Activated T-cell treated with anti-CD3 and anti-CD28 coated beads, Interleukin-2, amount 50 U/mL, for 4 hours (primary cell): ENCODE measurements at places on chromosomes 4 and X.

- no peak for DNase-seq
Measured at GRCh38 chr4:41991916-41992767, 1.8 kb downstream of the SLC30A9 start.

DNA sequence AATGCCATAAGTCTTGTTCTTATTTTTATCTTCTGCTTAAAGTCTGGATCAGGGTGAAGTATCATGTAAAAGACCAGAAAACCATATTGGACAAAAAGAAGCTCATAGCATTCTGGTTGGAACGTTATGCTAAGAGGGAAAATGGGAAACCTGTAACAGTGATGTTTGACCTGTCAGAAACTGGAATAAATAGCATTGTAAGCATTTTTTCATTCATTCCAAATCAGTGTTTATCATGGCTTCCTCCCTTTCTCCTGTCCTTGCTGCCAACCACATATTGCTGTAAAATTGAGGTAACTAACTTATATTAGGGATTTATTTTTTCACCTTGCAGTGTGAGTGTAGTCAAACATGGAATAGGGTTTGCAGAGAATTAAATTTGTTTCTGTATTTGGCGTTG is 23.8 kb downstream of the MOSPD2 start:
- no peak for DNase-seq

DNA sequence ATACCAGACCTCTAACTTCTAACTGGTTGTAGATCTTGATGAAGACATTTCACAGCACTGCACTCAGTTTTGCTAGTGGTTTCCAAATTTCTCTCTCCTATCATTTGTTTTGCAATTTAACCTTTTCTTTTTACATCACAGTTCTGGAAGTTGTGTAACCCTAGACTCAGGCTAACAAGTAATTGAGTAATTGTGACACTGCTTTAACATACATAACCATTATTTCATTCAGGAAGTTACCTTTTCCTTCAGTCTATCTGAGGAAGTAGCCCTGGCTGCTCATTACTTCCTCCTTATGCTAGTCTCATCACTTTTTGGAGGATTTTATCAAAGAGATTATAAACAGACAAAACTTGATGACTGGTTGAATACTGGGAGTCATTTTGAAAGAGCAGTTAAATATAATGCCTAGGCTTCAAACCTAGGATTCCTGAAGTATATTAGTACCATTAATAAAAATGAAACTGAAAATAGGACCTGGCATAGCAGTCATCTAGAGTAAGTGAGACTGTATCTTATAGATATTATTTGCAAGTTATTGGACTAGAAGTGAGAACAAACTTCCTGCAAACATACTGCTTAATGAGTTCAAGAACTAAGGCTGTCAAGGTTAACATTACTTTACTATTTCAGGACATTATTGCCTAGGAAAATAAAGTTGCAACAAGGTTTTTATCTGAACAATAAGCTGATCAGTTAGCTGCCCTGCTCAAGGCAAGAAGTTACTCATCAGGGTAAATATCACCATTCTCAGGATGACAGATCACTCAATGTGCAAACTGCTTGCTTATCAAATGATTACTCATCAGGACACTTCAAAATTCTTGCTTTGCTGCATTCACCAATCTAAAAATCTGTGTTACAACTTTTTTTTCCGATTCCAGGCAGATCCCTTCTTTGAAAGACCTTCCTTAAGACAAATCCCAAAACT is 25.6 kb upstream of the TEX13C start:
- no peak for DNase-seq

- DNase-seq: no peak
Measured at GRCh38 chr4:131459430-131460101, 1689.5 kb upstream of the PCDH10 start.
